ENCODE measurements at places on chromosomes 1 and 21. TPM values are rescaled to one million over a fixed set of nuclear protein-coding genes. Genes with fewer than 3 reads are reported as not detected.

GRCh38 chr1:235917267-235917811 lies 50.6 kb upstream of the LYST start:
- DNase-seq = peak; percentile 81

DNA sequence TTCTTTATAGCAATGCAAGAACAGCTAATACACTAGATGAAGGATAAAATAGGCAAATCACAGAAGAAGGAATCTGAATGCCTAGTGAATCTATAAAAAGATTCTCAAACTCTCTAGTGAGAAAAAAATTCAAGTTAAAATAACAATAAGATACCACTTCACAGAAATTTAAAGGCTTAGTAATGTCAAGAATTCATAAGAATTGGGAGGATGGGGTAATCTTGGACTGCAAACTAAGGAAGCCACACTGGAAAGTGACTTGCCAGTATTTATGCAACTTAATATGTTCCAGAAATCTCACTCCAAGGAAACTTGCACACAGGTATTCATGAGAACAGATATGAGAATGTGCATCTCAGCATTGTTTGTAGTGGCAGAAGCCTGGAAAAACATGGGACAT lies 38.9 kb upstream of the PRRC2C start:
- DNase-seq = no peak

DNA sequence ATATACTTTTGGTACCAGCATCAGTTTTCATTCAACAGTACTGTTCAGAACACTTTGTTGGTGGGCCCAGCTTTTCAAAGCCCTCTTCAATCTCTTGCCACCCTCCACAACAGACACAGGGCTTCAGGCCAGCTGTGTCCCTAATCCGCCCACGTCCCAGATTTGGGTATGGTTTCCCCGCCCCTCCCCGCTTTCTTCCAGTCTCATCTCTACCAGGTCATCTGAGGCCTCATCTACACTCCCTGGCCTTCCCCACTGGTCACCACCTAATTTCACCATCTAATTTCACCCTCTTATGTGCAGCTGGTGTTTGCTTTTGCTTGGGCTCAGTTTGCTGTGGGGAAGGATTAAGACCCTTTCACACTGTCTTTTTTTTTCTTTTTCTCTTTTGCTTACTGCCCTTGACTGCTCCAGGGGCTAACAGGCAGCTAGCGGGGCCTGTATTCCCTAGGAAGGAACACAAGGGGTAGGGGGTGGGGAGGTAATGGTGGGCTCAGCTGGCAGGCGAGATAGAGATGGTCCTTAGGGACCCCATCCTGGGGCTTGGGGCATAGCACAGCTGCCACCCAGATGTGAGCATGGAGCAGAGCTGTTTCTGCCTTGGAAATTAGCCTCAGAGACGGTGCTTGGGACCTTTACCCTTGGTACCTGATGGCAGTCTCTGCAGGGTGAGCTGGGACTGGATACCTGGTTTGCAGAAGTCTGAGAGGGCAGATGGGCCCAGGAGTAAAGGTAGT lies 3.8 kb upstream of the EPB41 start:
- no peak for DNase-seq

DNA sequence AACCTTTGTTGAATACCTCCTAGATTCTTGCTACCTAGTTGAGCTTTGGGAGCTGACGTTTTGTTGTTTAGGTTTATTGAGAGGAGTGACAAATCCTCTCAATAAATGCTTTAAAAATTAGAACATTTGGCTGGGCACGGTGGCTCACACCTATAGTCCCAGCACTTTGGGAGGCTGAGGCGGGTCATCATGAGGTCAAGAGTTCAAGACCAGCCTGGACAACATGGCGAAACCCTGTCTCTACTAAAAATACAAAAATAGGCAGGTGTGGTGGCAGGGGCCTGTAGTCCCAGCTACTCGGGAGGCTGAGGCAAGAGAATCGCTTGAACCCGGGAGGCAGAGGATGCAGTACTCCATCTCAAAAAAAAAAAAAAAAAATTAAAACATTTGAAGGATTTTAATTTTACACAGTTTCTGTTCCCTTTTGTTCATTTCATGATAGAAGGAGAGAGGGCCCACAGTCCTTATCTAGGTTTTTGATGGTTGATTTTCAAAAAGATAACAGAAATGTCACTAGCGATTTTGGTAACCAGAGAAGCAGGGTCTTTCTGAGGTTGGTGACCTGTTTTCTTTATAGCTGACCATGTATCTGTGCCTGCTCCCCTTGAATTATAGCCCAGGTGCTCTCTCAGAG lies 44.2 kb upstream of the PIGV start:
- DNase-seq = no peak

MASP2 gene
- not detected for total RNA-seq

DYNLT5 gene
- not detected for total RNA-seq

DNA sequence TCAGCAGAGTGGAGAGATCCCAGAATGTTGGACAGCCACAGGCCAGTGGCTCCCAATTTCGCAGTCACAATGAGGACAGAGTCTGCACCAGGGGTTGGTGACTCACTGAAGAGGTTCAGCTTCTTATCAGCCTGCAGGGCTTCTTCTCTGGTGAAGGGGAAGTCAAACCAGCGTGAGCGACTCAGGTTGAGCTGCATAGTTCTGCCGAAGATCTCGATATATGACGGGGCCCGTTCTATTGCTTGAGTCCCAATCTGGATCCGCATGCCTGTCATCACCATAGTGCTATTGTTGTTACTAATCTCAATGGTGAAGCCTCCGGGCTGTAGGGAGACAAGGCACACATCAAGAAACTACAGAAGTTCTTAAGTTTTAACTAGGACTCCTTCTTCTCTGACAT lies 58.5 kb downstream of the UBR4 start:
- DNase-seq = no peak

GRCh38 chr1:80218112-80218511 lies 1211.6 kb upstream of the ADGRL4 start:
- DNase-seq = no peak

DNA sequence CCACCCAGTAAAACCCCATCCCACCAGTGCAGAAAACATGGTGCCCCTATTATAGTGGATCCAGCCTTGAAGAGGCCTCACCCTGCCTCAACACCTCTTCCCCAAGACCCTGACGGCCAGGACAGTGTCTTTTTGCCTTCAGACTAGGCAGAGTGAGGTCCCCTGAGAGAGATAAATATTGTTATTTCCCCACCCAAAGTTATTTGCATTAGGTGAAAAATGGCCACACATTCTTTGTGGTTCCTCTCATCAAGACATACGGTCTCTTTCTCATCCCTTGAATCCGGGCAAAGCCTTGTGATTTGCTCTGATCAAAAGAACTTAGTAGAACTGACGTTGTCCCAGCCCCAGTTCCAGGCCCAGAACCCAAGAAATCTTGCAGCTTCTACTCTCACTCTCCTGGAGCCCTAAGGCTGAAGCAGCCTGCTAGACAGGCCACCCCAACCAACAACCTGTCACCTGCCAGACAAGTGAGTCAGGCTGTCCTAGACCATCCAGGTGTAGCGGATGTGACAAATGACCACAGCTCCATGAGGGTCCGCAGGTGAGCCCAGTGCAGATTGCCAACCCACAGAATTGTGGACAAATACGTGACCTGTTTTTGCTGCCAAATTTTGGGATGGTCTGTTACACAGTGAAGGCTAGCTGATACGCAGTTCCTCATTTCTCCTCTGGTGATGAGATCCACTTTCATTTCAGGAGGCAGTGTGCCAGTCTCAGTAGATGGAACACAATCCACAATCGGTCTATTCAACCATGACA lies 8.1 kb upstream of the SSU72 start:
- no peak for DNase-seq

DNA sequence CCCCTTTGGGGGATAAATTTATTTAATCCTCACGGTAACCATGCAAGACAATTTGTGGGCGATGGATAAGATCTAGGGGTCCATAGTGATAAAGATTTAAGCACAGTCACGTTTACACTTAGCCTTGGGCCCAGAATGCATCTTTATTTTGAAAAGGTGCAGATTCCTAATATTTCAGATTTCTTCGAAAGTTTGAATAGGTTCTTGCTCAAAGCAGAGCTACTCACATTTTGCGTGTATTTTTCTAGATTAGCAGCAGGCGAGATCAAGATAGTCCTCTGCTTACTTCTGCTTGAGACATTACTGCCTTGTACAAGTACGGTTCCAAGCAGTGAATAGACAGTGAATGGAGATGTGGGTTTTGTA lies 647 bp downstream of the TSEN15 start:
- no peak for DNase-seq

DNA sequence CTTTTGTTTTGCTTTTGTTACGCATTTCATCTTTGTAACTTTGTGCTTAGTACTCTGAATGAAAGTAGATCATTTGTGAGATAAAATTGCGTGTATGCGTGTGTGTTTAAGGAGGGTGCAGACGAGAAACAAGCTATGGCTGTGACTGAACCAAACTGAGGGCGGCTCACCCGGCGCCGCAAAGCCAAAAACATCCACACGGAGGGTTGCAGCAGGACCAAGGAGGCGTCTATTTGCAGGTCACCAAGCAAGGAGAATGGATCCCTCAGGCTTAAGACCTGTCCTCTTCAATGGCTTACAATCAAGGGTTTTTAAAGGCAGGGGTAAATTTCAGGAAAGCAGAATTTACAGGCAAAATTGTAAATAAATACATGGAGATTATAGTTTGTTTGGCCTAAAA lies 12.8 kb downstream of the GCSAML start:
- DNase-seq = no peak

GRCh38 chr1:4775506-4775905 lies 121.1 kb downstream of the AJAP1 start:
- no peak for DNase-seq

DNA sequence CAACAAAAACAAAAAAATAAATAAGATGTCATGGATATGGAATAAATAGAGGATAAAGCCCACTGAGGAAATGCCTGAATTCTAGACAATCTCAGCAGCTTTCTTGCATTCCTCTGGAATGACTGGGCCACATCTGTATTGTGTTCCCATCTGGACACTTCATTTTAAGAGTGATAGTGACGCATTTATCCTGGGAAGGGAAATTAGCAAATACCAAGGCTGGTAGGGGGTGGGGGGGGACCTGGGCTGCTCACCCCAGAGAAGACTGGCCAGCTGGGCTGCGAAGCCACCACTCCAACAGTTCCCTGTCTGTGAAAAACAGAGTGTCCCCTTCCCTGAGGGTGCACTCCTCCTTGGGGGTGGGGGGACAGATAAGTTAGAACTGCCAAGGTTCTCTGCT lies 106.3 kb downstream of the HIVEP3 start:
- DNase-seq = peak; percentile 45

GRCh38 chr1:157785248-157785647 lies 8.3 kb upstream of the FCRL2 start:
- DNase-seq = no peak

DNA sequence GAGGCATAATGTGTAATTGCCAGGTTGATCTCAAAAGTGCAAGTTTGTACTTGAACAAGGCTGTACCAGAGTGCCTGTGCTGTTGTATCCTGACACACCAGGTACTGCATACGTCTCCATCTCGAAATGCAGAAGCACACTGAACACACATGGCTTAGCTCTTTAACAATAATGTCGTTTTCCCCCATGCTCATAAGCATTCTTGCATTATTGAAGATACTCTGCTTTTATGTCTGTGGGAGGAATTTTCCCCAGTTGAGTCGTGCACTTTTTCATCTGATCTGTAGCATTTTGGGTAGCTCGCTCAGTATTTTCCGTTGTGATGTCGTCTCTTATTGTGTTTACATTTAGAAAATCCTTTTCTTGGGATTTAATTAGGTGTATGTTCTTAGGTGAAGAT lies 98.7 kb downstream of the PCBP3 start:
- DNase-seq = no peak

GRCh38 chr1:113792986-113793385 lies 19.3 kb downstream of the RSBN1 start:
- no peak for DNase-seq

CRP gene
- 0.52 TPM for total RNA-seq

ZSWIM5 gene
- 17.2 TPM for total RNA-seq

- DNase-seq = no peak
These were observed 59.8 kb upstream of the SDC3 start for GRCh38 chr1:30968220-30968971.

RUNX3 gene
- total RNA-seq = 7.5 TPM

- DNase-seq = no peak
These were observed 3.2 kb upstream of the SLC27A3 start for GRCh38 chr1:153771841-153772593.

GRCh38 chr1:59230622-59231021 lies 66.3 kb upstream of the FGGY start:
- DNase-seq = no peak

FCRLB gene
- total RNA-seq = 1.0 TPM

DNA sequence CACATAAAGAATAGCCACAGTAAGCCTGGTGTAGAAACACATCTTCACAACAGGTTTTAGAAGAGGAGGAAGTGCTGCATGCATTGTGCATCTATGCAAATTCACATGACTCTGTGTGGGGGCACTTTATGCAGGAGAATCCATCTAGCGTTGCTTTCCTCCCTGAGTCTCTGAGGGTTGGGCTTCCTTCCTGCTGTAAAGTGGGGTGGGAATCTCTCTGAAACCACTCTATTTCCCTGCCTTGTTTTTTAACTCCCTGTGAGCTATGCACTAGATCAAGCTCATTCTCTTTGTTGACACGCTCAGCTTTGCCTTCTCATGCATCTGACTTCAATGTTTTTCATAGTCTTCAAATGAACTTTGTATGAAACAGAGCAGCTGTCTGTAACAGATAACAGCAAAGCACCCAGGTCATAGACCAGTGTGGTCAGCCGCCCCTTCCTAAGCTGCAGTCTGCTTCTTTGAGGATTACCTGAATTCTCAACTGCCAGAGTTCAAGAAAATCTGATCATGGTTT lies 102.7 kb upstream of the DPH5 start:
- DNase-seq = no peak

GRCh38 chr1:27145934-27146354 lies 9.0 kb downstream of the SLC9A1 start:
- DNase-seq = peak; percentile 79

DNA sequence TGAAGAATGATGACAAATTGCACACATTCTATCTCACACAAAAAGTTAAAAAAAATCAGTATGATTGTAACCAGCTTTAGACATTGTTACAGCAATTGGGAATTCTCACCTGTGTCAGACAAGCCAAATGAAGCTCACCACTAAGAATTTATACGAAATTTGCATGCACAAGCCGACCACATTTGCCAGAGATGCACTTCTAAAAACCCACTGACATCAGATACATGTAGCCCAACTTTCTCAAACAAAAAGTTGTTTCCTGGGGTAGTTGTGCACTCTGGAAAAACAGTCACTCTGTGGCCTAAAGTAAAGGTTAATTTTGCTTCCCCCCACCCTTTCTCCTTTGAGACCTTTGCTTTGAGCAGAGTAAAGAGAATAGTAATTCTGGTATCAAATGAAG lies 67.9 kb upstream of the IL12RB2 start:
- no peak for DNase-seq

TNNI3K gene
- 0.88 TPM for total RNA-seq

SLC9C2 gene
- total RNA-seq = not detected

DNA sequence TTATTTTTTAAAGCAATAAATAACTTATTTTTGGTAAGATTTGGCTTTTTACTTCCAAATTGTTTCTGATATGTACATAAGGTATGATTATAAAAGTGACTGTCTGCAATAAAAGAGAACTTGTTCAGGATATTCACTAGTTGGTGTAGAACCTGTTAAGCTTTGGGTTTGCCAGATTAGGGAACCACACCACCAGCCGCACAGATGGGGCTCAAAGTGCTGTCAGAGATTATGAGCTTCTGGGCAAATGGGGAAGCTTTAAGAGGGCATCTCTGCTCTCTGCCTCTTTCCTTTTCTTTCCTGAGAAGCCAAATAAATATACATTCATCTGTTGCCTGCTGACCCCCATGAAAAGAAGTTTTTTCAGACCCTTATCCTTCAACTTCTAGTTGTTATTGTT lies 25.4 kb downstream of the IVNS1ABP start:
- no peak for DNase-seq

- no peak for DNase-seq
These were observed 41.1 kb downstream of the KCNJ15 start for GRCh38 chr21:38297871-38298270.

- no peak for DNase-seq
These were observed 9.8 kb upstream of the FCRL1 start for GRCh38 chr1:157829711-157830110.
